T-cell (primary cell): ENCODE measurements at places on chromosomes 3 and 15.

DNA sequence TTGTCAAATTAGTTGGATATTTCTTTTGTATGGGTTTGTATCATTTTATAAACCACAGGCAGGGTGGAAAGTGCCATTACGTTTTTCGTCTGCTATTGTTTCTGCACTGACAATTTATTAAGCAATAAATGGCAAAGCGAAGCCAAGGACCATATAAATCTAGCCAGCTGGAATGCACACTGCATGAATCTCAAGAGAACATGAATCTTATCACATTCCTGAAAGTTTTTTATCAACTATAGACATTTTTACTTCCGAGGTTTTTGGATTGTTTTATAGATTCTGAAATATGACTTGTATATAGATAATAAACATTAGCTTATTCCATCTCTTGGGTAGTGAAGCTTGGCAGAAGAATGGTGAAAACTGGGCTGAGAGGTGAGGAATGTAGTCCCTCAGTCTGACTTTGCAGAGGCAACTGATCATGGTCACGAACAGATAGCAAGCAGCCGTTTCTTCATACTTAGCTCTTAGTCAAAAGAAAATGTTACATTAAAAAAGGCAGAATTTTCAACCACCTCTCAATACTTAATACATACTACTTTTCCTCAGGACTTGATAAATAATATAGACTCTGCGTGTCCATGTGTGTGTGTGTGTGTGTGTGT lies 102.7 kb downstream of the OSBPL10 start:
- DNase-seq = no peak

GRCh38 chr15:80887148-80887547 lies 102.5 kb downstream of the MESD start:
- no peak for DNase-seq

DNA sequence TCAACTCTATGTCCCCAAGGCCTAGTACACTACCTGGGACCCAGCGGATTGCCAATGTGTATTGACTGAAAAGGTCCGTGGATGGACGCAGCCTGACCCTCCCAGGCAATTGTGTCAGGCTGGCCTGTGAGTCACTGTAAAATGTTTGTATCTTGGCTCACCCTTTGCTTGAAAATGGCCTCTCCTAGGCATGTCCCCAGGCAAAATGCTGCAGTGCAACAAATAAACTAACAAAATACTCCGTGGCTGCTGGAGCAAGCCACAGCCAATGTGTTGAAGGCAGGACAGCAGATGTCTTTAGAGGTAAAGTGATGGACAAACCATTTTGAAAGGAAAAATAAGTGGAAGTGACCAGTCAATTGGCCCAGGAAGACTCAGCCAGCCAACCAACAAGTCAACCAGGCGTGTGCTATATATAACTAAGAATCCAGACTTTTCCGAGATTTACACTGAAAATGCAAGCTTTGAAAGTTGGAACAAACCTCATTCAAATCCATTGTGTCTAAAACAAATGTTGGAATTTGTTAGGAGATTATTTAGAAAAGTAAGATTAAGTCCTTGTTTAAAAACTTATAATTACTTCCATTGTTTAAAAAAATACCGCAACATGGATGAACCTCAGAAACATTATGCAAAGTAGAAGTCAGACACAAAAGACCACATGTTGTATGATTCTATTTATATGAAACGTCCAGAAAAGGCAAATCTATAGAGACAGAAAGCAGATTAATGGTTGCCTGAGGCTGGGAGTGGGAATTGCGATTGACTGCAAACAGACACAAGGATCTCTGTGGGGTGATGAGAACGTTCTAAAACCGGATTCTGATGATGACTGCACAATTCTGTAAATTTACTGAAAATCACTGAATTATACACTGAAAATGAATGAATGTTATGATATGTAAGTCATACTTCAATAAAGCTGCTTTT lies 191.2 kb downstream of the TLE3 start:
- no peak for DNase-seq

GRCh38 chr3:53803816-53804695 lies 42.2 kb downstream of the CHDH start:
- DNase-seq = no peak

DNA sequence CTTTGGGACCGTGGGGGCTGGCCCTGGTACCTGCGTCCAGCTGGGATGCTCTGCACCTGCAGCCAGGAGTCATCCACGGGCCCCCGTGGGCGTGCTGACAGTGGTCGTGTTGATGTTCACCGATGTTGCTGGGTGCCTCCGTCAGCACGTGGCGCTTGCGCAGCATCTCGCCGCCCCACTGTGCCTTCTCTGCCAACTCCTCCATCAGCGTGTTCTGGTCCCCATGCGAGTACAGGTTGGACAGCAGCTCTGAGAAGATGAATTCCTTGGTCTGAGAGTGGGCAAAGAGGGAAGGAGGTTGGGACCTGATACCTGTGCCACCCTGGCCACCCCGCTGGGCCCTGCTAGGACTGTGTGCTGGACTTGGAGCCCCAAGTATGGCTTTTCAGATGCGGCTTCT lies 61.4 kb downstream of the ADAMTS7 start:
- no peak for DNase-seq

DNA sequence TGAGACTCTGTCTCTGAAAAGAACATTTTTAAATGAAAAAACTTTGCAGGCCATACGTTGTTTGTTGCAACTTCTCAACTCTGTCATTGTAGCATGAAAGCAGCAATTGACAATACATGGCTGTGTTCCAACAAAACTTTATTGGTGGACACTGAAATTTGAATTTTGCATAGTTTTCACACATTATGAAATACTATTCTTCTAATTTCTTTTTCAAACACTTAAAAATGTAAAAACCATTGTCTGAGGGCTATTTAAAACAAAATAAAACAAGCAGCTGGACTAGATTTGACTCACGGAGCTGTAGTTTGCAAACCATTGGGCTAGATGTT lies 18.5 kb upstream of the CSTA start:
- no peak for DNase-seq

DNA sequence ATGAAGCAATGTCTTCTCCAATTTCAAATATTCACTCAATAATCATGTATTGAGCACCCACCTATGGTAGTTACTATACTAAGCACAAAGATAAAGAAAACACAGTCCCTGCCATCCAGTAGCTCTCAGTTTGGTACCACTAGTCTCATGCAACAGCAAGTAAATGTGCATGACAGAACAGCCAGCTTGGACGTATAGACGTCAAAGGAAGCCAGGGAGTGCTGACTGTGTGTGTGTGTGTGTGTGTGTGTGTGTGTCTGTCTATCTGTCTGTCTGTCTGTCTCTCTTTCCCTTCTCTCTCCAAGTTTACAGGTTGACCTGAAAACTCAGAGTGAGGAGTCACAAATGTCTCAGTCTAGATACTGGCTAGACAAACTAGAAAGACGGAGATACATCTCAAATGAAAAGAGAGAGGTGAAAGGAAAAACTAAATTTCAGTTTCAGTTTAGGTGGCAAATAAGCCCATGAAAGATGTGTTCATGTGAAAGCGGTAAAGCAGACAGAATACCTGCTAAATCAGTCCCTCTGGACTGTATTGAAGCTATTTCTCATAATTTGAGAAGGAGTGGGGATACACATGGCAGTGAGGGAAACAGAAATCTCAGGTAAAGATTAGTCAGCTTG lies 141.1 kb upstream of the PTPRG start:
- DNase-seq = no peak

GRCh38 chr3:127101411-127102187 lies 91.3 kb upstream of the PRR23E start:
- no peak for DNase-seq

DNA sequence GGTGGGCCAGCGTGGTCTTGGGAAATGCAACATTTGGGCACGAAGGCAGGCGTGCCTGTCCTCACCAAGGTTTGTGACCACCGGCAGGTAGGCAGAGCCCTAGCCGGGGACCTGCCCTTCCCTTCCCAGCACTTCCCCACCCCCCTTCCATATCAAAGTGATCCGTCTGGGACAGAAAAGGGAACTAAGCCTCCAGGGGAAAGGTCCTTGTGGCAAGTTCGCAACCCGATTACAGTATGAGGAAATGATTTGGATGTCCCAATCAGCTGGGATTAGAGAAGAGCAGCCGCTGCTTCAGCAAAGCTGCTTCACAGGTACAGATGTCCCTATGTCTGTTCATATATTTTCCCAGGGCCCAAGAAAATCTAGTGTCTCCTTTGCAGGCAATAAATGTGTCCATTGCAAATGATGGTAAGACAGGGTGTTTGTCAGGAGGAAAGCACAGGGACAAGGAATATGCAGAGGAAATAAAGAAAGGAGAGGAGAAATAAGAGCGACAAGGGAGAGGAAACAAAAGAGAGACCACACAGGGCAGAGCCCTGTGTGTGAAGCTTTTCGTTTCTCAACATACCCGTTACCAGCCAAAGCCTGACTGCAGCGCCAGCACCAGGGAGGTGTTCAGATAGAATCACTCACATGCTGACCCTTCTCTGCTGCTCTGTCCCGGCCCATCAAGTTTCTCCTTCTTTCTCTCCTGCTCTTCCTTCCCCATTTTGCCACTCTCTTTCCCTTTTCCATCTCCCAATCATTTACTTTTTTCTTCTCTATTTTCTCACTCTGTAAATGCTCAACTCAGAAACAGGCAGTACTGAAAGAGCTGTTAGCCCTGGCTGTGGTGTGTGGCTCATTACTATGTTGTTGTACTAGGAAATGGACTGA lies 17.4 kb upstream of the SECISBP2L start:
- no peak for DNase-seq

GRCh38 chr3:124084022-124084881 lies 92.3 kb upstream of the ROPN1 start:
- no peak for DNase-seq

DNA sequence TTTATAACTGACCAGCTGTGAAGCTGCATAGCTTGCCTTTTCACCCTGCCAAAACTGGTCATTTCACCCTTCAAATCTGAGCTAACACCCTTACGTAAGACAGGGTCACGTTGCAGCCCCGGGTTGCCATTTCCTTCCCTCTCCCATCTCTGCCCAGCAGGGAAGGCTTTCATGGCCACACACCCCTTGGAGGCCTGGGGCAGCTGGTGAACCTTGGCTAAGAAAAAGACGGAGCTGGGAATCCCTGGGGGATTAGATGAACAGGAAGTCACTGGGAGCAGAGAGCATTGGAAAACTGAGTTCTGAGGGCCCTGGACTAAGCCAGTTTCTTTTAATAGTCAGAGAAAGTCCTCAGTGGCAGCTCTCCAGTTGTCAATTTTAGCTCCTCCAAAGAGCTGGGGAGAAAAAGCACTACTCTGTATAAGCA lies 67.8 kb downstream of the TTC23 start:
- no peak for DNase-seq

DNA sequence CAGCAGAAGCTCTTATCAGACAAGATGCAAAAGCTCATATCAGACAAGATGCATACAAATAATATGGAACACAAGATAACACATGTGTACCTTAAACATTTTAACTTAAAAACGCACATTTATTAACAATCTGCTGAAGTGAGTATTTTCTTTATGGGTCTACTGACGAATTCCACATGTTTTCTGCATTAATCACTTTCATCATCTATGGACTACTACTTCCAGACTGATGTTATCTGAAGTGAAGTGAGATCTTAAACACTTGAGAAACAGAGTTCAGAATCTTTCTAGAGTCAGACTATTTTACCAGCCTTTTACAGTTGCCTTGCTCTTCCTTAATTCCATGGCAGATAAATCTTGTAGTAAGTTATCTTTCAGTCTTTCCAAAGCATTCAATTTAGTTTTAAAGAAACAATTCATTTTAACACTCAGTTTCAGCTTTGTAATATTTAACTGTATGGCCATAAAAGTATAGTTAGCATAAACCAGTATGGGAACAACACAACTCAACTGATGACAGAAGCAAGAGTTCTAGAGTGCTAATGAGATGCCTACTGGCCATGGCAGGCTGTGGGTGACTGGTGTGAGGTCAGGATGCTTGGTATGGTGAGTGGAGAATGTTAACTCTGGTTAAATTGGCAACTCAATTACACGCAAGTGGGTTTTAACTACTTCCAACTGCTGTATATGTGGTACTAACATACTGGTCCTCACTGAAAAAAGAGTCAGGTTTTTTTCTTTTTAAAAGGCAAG lies 9.8 kb downstream of the CMTM6 start:
- no peak for DNase-seq

DNA sequence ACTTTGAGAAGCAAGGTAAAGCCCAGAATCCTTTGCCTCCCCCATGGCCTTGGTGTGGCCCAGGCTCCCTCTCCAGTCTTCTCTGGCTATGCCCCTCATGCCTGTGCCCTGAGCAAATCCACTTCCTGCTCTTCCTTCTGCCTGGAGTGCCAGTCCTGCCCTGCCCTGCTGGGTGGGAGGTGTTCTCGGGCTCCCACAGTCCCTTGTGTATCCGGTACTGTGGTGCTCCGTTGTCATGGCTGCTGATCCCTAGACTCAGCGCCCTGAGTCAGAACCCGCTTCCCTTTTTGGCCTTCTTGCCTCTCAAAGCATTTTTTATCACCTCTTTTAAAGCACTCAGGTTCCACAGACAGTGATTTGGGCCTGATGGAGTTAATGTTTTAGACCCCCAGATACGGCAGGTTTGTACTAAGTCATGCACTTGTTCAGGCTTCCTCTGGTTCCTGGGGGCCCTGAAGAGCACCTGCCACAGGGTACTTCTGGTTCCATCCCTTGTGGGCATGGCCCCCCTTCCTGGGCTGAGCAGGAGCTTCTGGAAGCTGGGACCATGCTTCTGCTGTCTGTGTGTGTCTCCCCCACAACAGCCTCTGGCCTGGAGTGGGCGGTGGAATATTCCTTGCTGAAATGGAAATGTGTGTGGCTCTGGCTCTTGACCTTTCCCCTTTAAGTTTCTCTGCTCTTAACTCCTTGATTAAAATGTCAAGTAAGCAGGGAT lies 29.6 kb upstream of the ADAMTS7 start:
- DNase-seq = no peak

- DNase-seq = no peak
Measured at GRCh38 chr3:64327100-64327804, 102.0 kb upstream of the PRICKLE2 start.

- peak; percentile 50 for DNase-seq
Measured at GRCh38 chr3:111621535-111621934, 26.4 kb upstream of the ZBED2 start.

GRCh38 chr15:36294359-36294758 lies 285.1 kb upstream of the CDIN1 start:
- no peak for DNase-seq

- DNase-seq = no peak
Measured at GRCh38 chr15:62559381-62559733, 394.3 kb upstream of the C2CD4B start.

DNA sequence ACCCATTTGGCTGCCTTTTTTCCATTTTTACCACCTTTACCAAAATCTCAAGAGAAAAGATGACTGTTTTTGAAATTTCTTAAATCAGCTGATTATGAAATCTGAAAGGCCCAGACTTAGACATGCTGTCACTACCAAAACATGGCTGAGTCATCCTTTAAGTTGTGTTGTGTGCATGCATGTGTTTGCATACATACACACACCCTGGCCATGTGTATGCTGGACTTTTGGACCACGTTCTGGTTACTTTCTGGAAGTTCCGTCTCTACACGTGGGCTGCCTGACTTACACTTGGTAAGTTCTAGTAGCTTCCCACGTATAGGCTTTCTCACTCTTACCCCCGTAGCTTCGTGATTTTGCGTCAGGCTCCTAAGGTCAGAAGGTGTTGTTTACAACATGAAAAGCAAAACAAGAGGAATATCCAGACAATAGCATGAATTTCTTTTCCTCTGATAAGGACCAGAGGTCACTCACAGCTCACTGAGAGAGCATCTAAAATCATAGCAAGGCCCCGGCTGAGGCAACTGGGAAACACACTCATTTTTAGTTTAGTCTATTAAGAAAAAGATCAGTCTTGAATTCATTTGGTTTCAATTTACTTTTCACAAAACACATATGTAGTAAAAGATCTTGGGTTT lies 62.4 kb downstream of the COL8A1 start:
- DNase-seq = no peak
